ENCODE measurements at places on chromosomes 2 and 18.

GRCh38 chr2:21644266-21644665 is 520.5 kb downstream of the TDRD15 start:
- DNase-seq = no peak

GRCh38 chr2:140929849-140930248 is 1201.0 kb downstream of the LRP1B start:
- DNase-seq = no peak

DNA sequence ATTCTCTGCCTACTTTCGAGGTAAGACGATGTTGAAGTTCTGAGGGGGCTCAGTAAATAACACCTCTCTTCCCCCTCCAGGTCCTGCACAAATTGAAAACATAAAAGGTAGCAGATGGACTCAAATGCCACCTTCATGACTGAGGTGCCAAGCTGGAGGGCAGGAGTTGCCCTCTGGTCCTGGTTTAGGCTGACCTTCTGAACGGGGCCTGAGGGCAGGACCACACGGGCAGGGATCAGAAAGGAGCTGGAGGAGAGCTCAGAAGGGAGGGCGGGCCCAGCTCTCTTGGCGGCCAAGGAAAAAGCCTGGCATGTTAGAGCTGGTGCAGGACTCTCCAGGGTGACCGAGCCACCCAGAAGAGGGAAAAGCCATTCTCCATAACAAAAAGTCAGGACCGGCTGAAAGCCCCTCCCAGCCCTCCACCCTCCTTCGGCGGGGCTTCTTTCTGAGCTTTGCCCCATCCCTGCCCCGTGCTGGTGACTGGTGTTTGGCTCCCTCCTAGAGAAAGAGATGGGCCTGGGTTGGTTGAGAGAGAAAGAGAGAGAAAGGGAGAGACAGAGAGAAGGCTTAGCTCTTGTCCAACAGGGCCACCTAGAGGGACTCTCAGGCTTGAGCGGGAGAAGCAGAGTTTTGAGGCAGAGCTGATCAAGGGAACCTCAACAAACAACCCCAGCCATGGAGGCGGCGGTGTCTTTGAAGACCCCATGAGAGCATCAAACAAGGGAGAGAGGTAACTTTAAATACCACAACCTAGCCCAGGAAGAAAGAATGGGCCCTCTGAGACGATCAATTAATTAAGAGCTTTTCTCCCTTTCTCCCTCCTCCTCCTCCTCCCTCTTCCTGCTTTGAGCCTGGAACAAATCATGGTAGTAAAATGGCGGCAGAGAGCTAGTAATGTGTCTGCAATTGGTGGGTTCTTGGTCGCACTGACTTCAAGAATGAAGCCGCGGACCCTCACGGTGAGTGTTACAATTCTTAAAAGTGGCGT is 50.8 kb downstream of the WIPF1 start:
- no peak for DNase-seq

DNA sequence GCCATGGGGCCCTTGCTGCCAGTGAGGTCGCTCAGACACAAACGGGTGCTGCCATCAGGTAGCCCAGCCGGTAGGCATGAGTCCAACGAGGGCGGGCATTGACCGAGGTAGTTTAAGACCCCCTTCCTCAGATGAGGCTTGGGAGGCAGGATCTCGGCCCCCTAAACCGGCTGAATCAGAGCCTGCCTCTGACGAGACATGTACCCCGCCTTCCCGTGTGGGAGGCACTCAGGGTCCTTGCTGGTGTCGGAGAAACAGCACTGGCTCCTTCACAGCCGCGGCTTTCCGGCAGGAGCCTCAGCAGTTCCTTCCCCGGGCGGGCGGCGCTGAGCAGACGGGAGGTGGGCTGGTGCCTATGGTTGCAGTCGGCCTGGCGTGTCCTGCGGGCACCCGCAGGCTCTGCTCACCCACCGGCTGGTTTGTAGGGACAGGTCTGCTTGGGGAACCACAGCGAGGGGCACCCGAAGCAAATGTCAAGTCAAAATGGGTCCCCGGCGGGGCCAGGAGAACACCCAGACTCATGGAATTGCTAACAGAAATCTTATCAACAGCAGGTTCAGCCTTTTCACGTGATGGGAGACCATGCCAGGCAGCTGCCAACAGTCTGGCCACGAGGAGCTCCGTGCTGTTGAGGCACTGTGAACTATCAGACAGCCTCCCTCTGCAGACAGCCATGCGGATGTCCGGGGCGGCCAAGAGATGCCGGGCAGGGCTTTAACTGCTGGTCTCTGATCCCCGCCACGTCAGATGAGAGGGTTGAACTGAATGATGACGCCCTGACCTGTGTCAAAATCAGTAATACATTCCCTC is 2.8 kb downstream of the KCNG2 start:
- no peak for DNase-seq

GRCh38 chr2:108458082-108458481 is 9.1 kb downstream of the GCC2 start:
- no peak for DNase-seq

GRCh38 chr18:78622251-78622906 is 357.2 kb upstream of the SALL3 start:
- DNase-seq = no peak

GRCh38 chr2:2743164-2743571 is 412.1 kb upstream of the MYT1L start:
- no peak for DNase-seq

- DNase-seq = no peak
Measured at GRCh38 chr2:2801458-2801857, 470.4 kb upstream of the MYT1L start.

- no peak for DNase-seq
Measured at GRCh38 chr2:174038462-174038861, 73.3 kb upstream of the SP3 start.

DNA sequence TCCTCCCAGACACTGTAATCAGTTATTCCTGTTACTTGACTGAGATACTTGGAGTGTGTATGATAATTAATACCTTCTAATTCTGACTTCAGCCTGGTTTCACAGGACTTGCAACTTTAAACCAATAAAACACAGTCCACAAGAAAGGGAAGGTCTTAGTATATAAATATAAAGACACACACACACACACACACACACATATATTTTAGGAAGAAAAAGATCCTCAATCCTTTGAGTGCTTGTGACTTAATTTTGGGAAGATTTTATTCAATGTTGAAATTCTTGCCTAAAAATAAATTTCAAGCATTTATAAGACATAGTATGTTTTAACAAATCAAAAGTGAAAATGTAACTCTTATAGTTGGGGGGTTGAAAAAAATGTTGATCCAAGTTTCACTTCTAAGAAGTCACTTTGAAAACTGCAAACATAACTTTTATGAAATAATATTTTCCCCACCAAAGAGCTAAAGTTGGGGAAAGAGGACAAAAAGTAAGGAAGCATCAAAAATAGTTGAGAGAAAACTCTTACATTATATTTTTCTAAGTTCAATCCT is 824 bp upstream of the VPS54 start:
- DNase-seq = no peak

- DNase-seq = peak; percentile 75
Measured at GRCh38 chr2:26144953-26145680, 27.8 kb upstream of the GAREM2 start.
